ENCODE measurements at places on chromosomes 6 and 20.

DNA sequence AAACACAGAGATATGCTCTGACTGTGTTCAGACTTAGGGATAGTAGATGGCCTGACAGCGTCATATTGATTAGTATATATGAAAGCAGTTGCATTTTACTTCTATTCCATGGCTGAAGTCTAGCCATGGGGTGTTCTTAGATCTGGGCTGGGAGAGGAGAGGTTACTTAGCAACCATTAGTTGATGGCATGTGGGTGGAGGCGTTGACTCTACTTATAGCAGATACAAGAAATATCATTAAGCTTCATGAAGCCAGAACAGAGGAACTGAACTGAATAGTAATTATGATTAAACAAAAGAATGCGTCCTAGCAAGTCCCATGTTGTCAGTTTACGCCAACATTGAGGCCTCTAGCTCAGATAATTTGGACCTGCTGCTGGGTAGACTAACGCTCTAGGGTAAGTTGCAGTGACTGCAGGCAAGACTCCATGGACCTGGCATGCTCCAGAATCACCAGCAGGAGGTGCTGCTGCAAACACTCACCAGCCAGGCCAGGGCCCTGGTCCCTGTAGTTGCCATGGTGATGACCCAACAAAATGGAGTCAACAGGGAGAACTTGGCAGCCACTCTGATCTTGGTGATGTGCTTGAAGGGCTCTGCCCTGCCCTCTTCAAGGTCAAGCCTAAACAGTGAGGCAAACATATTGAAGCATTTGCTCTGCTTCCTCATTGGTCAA is 477.3 kb downstream of the PREX1 start:
- DNase-seq: no peak

DNA sequence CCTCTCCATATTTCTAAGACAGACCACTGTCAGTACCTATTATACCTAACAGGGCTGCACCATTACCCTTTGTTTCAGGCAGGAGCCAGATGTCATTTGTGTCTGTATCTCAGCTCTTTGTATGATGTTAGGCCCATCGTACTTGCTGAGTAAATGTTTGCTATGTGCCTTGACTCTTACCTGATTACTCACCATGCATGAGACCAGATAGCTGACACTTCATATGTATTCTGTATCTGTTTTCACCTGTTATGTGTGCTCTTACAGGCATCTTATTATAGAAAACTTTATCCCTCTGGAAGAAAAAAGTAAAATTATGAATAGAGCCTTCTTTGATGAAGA is 31.7 kb upstream of the ASXL1 start:
- DNase-seq: no peak

DNA sequence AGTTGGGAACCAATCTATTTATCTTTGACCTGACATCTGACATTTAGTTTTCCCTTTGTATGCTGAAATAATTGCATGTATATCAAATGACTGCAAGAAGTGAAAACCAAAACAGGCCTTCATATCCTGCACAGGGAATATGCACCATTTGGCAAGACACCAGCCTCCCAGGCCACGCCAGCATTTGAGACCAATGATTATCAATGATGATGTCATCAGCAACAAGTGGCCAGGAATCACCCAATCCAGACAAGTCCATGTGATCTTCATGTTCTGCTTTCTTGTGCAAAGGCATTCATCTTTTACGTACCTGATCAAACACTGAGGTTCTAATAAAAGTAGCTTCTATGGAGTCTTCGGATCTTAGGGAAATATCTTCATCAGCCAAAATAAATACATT is 107.4 kb upstream of the TENT5A start:
- DNase-seq: no peak

GRCh38 chr20:40336533-40336932 is 352.5 kb downstream of the MAFB start:
- DNase-seq: no peak

DNA sequence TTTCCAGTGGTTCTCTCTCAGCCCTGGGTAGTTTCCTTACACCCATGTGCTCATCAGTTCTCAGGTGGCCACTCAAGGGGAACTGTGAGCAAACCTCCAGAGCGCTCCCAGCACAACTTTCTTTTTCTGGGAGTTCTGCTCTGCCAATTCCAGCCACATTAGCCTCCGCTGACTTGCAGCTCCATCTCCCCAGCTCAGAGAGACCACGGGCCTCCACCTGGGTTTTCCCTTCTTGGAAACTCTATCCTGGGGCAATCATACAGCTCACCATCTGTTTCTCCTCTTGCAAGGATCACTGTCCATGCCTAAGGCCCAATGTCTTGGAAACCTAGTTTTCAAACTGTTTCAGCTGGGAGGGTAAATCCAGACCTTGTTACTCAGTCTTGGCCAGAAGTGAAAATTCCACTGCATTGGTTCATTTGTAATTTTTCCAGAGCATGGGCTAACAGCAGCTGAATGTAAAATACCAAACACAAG is 129.9 kb downstream of the EYA2 start:
- no peak for DNase-seq

- DNase-seq: no peak
These were observed 118.7 kb upstream of the MLIP start for GRCh38 chr6:53992522-53992921.

- no peak for DNase-seq
These were observed 437.8 kb downstream of the CDH26 start for GRCh38 chr20:60395991-60396390.

GRCh38 chr6:111484633-111484930 is 1.6 kb upstream of the REV3L start:
- no peak for DNase-seq

DNA sequence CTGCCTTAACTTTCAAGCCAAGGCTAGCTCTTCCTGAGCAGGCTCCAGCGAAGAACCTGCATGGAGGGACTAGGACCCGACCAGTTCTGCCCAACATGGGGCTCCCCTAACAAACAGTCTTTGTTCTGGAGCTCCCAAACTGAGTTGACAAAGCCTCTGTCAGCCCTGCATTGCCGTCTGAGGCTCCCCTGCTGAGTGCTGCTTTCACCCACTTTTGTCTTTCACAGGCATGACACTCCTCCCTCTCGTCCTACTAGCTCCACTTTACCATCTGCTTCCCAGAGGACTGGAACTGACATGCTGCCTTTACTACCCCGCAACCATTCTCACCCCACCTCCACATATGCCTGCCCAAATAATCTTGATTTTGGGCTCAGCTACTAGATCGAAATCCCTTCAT is 45.1 kb upstream of the B4GALT5 start:
- DNase-seq: no peak

- no peak for DNase-seq
These were observed 15.7 kb upstream of the SRSF3 start for GRCh38 chr6:36578431-36578830.

DNA sequence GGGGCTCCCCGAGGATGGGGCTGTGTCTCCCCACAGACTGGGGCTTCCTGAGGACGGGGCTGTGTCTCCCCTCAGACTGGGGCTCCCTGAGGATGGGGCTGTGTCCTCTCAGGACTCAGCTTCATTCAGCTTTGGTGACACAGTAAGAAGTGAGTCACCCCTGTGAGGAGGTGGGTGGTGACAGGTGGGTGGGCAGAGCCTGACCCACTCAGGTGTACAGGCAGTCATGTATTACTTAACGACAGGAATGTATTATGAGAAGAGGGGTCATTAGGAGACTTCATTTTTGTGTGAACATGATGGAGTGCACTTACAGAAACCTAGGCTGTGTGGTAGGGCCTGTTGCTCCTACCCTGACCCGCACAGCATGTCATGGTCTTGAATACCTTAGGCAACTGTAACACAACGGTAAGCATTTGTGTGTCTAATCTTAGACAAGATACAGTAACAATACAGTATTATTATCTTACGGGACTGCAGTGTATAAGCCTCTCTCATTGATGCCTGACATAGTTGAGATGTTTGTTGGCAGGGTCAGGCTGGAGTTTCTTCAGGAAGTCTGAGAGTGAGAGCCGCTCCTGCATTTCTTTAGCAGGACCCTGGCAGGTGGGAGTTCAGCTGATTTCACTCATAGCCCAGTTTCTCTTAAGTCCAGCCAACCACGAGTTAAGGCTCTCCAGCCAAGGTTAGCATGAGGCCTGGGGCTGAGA is 10.9 kb upstream of the PGC start:
- no peak for DNase-seq

- no peak for DNase-seq
These were observed 119.1 kb downstream of the ADAT2 start for GRCh38 chr6:143331362-143331761.

GRCh38 chr20:53262365-53262764 is 290.2 kb downstream of the TSHZ2 start:
- no peak for DNase-seq

DNA sequence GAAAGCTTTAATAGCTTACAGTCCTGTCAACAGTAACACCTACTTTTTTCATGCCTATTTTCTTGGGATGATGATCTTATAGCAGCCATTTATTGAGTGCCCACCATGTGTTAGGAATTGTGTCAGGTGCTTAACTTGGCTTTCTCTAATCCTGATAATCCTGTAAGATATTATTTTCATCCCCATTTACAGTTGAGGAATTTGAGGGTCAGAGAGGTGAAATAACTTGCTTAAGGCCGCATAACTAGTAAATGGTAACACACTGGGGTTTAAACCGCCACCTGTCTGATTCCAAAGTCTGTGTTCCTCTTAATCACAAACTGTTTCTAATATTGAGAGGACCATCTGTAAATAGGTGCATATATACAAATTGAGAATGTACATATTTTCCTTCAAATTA is 55.5 kb downstream of the NCOA3 start:
- no peak for DNase-seq
